ENCODE measurements at places on chromosomes 6 and 20.

DNA sequence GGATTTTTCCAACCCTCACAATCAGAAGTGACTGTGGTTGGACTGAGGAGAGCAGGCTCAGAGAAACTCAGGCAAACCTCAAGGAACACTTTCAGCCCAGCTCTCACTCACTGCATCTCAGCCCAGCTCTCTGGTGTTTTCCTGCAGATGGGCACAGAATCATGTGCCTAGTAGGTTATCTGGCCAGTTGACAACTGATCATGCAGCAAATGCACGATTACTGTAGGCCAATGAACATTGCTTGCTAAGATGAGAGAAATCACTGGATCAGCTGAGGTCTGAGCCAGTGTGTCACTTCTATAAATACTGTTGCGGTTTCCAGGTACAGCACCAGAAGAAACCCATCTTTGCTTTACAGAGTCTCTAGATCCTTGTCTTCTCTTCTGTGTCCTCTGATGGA, 540.5 kb downstream of the CD83 start:
- no peak for DNase-seq

- DNase-seq: no peak
These were observed 235.1 kb upstream of the UFL1 start for GRCh38 chr6:96286503-96286902.

DNA sequence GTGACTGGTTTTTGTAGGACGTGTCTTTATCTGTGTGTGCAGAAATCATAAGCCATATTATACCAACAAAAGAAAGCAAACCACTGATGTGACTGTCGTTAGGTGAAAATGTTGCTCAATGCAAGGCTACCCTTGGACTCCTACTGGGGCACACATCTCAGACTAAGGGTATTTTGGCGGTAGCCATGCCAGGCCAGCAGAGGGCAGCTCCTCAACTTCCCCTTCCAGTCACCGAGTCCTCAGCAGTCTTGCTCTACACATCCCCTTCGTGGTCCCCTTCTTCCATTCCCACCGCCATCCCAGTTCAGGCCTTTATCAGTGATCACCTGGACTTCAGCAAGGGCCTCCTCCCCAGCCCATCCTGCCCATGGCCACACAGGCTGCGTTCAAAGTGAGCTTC, 113.7 kb upstream of the GGTLC1 start:
- no peak for DNase-seq

GRCh38 chr20:45904583-45905504, 7.1 kb downstream of the PLTP start:
- DNase-seq: no peak

DNA sequence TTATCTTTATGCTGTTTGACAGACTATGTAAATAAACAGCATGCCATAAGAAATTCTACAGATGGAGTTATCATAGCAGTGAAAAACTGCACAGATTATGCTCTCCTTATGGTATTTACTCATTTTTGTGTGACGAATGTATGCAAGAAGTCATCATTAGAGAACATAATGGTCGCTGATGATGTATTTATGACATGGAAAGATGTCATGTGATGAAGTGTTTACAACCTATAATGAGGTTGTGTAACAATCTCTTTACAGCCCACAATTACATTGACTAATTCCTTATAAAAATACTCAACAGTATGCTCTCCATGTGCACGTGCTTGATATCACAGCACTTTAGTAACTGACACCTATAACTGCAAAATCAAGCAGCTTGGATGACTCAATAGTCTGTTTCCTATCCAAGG, 192.4 kb downstream of the BMP2 start:
- DNase-seq: no peak

GRCh38 chr20:41135888-41136679, 1.3 kb upstream of the PLCG1 start:
- no peak for DNase-seq

Measured in fibroblast of the conjunctiva (primary cell).